ENCODE measurements at places on chromosomes 7 and 10. TPM values are rescaled to one million over a fixed set of nuclear protein-coding genes. Genes with fewer than 3 reads are reported as not detected.

- DNase-seq: no peak
These were observed 96.8 kb downstream of the GLRX3 start for GRCh38 chr10:130233035-130233360.

The KLF14 gene
- total RNA-seq: 0.20 TPM

- DNase-seq: no peak
These were observed 9.3 kb downstream of the POR start for GRCh38 chr7:75924256-75924655.

GRCh38 chr7:2796358-2797352 lies 47.5 kb downstream of the GNA12 start:
- DNase-seq: no peak

The RARRES2 gene
- not detected for total RNA-seq

The BRAT1 gene
- total RNA-seq: 56.2 TPM

DNA sequence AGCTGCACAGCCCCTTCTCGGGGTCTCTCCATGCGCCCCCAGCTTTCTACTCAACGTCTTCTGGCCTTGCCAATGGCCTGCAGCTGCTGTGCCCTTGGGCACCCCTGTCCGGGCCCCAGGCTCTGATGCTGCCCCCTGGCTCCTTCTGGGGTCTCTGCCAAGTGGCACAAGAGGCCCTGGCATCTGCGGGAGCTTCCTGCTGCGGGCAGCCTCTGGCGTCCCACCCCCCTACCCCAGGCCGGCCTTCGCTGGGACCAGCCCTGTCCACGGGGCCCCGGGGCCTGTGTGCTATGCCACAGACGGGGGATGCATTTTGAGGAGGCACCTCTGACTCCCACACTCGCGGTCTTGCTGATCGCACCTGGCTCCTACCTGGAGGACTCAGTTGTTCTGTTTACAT lies 2.3 kb downstream of the VENTX start:
- no peak for DNase-seq

DNA sequence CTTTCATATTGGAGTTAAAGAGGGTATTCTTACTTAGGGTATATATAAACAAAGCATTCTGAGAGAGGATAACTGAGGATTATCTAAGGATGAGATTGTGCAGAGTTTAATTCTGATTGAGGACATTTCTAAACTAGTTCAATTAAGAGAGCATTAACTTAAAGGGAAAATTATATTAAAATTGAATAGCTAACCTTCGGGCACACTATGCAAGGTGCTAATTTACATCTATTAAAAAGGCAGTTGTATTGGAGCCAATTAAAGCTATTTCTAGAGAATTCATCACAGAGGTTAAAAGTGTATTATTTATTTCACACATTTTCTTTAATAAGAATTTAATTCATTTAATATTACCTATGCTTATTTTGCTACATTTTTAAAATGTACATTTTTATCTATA lies 17.0 kb upstream of the PIK3CG start:
- no peak for DNase-seq

DNA sequence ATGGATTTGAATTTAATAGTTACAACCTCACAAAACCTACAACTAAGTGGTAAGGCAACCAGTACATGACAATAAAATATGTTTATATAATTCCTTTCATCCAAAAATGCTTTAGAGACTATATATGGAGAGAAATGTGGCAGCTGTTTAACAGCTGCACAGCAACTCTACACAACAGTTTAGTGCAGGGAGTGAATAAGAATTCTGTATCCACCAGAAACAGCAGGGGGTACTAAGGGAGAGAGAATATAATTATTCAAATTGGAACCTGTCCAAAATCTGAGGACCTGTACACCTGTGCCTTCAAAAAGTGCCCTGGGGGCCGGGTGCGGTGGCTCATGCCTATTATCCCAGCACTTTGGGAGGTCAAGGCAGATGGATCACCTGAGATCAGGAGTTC lies 49.6 kb downstream of the POLL start:
- no peak for DNase-seq

- DNase-seq: no peak
These were observed 172.8 kb downstream of the TAX1BP1 start for GRCh38 chr7:27912751-27913150.
